ENCODE measurements at places on chromosomes 3 and 15.

GRCh38 chr3:127652246-127652995, 20.3 kb upstream of the ABTB1 start:
- DNase-seq: peak; percentile 68

GRCh38 chr3:31505371-31506048, 27.2 kb upstream of the STT3B start:
- no peak for DNase-seq

DNA sequence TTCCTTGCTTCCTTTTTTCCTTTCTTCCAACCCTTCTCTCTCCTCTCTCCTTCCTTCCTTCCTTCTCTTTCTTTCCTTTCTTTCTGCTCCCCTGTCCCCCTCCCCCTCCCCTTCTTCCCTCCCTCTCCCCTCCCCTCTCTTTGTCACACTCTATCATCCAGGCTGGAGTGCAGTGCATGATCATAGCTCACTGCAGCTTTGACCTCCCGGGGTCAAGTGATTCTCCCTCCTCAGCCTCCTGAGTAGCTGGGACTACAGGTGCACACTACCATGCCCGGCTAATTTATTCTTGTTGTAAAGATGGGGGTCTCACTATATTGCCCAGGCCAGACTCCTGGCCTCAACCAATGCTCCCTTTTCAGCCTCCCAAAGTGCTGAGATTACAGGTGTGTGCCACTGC, 18.7 kb downstream of the NFKBIZ start:
- no peak for DNase-seq

DNA sequence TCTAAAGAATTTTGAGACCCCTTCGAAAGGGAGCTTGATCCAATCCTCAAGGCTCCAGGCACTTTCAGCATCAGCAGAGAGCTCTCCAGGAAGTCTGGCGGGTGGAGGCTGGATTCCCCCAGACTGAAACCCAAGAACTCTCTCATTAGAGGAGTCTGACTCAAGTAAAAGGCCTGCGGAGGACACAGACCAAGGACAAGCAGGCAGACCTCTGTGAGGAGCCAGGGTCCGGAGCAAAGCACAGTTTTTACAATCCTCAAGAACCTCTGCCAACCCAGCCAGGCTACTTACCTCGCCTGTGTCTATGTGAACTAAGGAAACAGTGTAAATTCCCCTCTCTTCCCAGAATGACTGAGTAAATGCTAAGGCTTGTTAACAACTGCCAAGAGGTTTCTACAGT, 86.2 kb downstream of the FBN1 start:
- no peak for DNase-seq

GRCh38 chr3:58025837-58026569, 17.8 kb downstream of the FLNB start:
- no peak for DNase-seq

- DNase-seq: peak; percentile 80
Measured at GRCh38 chr3:187679638-187680396, 9.6 kb upstream of the SST start.

DNA sequence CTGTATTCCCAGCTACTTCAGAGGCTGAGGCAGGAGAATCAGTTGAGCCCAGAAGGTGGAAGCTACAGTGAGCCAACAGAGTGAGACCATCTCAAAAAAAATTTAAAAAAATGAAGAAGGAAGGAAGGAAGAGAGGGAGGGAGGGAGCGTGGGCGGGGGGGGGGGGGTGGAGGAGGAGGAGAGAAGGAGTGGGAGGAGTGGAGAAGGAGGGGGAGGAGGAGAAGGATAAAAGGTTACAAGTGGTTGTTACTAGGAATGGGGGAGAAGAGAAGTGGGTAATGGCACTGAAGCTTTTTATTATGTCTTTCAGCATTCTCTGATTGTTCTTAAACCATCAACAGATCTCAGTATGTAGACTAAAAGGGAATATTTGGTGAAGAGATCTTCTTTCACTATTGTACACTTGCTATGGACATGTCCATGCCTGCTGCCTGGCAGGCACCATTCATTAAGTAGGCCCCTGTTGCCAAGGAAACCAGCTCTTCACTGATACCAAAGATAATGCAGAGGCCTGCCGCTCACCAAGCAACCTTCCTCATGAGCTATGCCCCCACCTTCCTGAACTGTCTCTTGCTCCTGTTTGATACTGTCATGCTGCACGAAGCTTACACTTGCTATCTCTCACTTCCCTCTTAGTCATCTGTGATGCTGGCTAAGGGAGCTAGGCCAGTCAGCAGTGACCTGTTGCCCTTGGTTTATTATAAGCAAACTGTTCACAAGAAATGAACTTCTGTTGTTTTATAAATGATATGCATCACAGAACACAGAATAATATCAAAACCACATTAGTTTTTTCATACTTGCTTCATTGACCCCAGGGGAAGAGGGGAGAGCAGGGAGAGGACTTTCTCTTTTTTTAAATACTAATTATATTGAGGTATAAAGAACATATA, 23.1 kb downstream of the EPM2AIP1 start:
- DNase-seq: no peak

DNA sequence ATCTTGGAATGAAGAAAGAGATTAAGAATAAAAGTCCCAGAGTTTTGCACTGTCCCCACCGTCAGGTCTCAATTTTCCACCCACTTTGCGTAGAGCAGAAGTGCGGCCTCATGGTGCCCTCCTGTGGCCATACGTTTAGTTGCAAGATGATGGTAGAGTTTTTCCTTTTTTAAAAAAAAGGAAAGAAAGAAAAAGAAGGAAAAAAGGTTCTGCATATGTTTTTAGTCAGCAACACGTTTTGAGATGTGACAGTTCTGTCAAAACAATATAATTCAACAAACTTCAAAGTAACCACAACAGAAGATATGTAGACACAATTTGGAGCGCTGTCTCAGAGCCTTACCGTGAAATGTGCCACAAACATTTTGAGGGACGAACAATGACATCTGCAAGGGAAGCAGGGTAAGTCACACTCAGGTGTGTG, 24.6 kb downstream of the EBLN2 start:
- DNase-seq: peak; percentile 58

GRCh38 chr15:88847144-88847543, 43.9 kb downstream of the ACAN start:
- no peak for DNase-seq

DNA sequence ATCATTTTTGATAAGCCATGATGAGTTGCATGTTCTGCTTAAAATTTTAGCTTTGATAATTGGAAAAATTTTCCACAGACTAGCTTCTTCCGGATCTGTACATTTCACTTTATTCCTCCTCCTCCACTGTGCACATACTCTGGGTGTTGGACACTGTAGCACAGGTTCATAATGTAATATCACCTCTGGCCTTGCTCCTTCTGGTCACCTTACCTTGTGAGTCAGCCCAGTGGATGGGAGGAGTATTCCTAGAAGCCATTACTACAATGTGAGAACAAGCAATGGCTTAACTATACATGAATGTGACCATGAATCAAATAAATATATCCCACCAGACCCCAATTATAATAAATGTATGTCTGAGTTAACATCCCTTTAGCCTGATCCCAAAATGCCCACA, 6.1 kb upstream of the CDCP1 start:
- DNase-seq: no peak

DNA sequence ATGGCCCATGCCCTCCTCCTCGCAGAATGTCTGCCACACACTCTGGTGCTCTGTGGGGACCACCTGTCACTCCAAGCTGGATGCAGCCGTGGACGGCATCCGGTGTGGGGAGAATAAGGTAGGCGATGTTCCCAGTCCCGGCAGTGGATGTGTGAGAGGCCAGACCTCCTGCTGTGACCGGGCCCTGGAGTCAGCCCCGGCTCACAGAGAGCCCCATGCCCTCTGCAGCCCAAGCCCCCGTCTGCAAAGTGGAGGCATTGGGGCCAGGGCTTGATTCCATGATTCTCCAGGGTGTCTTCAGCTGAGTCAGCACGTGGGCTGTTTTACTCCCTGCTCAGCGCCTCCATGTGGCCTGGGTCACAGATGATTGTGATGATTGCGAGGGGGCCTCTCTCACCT, 32.2 kb downstream of the GOLGA6L10 start:
- DNase-seq: no peak

DNA sequence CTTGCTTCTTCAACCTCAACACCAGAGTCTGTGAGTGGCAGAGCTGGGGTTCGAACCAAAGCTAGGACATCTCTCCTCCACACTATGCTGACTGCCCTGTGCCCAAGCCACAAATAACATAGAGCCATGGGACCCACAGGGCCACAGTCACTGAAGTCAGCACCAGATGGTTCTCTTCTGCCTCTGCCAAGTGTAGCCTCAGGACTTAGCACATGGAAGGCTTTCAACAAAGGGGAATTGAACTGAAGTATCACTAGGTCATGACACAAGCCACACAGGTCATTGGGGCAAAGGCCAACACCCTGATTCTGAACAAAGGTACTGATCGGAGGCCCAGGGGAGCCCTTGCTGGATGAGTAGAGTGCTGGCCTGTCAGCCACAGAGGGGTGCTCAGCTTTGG, 83.6 kb downstream of the BDH1 start:
- no peak for DNase-seq

DNA sequence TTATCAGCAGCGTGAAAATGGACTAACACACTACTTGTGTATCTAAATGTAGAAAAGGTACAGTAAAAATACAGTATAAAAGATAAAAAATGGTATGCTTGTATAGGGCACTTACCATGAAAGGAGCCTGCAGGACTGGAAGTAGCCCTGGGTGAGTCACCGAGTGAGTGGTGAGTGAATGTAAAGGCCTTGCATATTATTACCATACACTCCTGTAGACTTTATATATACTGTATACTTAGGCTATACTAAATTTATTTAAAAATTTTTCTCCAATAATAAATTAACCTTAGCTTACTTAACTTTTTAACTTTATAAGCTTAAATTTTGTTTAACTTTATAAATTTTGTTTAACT, 67.2 kb upstream of the TSPAN3 start:
- no peak for DNase-seq

DNA sequence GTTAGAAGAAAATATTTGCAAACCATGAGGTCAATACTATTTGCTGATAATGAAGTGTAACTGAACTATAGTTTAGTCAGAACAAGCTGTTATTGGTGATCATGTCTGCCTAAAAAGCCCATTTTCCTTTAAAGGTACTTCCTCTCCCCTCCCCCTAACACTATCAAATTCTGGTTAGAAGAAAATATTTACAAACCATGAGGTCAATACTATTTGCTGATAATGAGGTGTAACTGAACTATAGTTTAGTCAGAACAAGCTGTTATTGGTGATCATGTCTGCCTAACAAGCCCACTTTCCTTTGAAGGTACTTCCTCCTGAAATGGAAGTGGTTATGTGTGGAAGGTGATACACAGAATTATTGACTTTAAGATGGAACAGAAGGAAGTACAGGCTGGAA, 46.9 kb downstream of the PROS1 start:
- DNase-seq: no peak

GRCh38 chr15:26049900-26050657, 187.0 kb upstream of the ATP10A start:
- DNase-seq: no peak

DNA sequence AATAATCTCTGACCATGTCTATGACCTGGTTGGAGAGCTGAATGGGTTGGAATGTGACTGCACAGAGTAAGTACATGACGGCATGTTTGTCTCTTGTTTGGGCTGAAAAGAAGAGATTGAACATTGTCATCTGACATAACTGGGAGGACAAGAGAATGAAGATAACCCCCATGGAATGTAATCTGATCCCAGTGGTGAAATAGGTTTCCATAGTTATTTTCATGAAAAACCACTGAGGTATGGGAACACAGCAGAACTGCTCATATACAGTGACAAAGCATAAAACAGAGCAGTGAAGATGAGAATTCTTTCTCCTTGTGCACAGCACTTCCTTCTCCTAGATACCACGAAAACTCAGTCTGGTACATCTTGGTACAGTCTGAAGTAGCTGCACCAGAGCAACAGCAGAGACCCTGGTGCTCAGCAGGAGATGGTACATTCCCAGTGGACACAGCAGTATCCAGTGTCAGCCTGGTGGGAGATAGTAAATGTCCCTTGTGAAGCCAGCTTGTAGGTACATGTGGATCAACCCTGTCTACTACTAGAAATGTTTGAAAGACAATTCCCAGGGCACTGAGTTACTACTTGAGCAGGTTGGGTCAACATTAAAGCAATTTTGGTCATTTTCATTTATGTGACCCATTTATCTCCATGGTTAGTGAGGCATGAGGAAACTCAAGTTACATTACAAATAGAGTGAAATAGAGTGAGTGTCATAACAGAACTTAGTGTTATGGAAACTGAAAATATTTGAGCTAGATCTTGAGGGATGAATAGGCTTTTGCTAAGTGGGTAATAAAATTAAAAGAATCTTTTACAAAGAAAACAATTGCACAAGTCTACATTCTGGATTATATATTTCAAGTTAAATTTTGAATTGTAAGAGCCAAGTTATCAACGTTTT, 178.3 kb downstream of the SUCNR1 start:
- no peak for DNase-seq

DNA sequence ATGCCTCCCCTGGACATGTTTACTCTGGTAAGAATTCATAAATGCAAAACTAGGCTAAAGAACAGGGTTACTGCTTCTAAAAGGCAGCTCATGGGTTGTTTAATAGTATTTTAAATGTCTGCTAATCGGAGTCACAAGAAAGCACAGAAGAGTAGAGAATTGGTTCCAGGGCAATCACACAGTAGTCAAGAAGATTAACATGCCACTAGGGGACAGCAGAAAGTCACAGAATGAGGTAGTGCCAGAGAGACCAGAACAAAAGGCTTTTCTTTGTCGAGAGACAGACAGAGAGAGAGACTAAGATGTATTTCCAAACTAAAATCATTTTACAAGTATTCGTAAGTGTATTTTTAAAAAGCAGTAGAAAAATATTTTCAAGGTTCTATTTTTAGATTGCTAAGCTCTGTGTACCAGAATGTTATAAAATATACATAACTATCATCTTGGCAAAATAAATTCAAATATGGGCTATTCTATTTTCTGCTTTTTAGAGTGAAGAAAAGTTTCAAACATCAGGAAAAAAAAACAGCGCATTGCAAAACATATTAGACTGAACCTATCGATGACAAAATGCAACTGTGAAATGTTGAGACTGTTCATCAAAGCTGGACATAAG, 78.3 kb upstream of the CDIN1 start:
- no peak for DNase-seq

GRCh38 chr3:138125548-138126221, 6.5 kb downstream of the A4GNT start:
- DNase-seq: no peak
